ENCODE measurements at places on chromosomes 6 and 20.

DNA sequence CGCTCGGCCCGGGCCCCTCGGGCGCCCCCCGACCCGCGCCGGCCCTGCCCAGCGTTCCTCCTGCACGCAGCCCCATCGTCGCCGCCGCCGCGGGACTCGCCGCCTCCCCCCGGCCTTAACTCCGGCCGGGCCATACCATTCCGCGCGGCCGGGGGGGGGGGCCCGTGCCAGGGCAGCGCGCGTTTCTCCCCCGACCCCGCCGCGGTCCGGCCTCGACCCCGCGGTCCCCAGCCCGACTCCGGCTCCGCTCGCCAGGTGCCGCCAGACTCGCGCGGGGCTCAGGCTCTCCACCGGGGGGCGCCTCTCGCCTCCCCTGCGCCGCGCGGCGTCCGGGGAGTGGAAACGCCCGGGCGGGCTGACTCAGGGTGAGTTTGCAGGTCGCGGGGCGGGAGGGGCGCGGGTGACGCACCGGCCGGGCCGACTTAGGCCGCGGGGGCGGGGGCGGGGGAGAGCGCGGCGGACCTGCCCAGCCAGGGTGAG lies at the start of gene SRXN1:
SRXN1 (minus strand) TSS at position 91 of the 480 bp plus-strand sequence; CDS start at position 76, 15 bp downstream.
- peak; percentile 87 for DNase-seq

DNA sequence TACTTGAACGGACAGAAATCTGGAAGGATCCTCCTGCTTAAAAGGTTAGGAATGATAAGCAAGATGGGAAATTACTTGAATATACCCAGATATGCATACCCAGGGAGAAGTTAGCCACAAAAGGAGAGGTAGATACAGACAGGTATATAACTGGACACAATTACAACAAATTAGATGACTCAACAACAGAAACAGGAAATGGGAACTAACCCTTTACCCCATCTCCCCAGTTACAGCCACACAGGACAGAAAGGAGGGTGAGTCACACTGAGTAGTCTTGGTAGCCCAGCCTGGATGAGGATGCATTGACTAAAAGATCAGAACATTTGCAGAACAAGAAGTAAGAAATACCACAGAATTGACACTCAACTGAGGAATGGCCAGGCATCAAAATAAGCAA lies 61.2 kb downstream of the C6orf52 start:
- DNase-seq = no peak

- no peak for DNase-seq
Measured at GRCh38 chr6:100426241-100426640, 38.5 kb downstream of the SIM1 start.

DNA sequence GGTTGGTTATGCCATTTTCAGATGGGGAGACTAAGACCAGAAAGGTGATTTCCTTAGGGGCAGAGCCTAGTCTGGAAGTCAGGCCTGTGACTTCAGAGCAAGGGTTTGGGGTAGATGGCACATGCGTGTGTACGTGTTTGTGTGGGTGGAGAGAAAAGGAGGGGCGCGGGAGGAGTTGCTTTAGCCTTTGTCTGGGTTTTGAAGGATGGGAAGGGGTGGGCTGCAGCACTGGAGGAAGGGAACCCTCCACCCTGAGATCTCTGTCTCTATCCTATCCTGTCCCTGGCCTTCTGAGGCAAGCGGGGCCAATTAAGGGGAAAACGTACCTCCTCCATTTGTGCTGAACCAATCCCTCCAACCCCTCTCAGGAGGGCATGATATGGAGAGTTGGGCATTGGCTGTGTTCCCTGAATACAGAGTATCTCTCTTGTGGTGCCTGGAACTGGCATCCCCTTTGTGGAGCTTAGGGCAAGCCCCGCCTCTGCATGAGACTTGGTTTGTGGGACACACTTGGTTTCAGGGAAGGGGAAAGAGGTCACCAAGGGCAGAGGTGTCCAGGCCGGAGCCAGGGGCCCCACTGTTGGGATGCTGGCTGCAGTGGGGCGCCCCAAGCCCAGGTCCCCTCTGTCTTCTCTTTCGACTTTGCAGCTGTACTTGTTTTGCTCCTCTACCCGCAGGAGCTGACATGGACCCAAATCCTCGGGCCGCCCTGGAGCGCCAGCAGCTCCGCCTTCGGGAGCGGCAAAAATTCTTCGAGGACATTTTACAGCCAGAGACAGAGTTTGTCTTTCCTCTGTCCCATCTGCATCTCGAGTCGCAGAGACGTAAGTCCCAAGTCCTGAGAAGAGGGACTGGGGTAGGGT lies at the start of gene DBNDD2:
DBNDD2 (plus strand) TSS at position 507 of the 863 bp plus-strand sequence; CDS start at position 686, 179 bp downstream.
- DNase-seq = no peak

- DNase-seq = no peak
Measured at GRCh38 chr6:134619789-134620188, 301.9 kb upstream of the SGK1 start.

DNA sequence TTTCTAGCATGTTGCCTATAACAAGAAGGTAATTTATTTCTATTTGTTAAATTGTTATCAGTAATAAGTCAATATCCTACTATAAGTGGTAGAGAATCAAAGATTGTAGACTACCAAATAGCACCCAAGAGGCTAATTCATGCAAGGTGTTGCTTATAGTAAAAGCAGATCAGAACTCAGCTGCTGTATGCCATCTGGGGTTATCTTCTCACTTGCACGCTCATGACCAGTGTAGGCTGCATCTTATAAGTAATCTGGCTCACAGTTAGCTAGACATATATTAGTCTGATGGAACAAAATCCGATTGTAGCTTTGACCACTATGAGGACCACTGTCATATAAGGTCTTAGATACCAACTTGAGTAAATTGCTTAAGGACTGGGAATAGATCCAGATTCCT lies 17.0 kb downstream of the TOP1 start:
- DNase-seq = no peak

DNA sequence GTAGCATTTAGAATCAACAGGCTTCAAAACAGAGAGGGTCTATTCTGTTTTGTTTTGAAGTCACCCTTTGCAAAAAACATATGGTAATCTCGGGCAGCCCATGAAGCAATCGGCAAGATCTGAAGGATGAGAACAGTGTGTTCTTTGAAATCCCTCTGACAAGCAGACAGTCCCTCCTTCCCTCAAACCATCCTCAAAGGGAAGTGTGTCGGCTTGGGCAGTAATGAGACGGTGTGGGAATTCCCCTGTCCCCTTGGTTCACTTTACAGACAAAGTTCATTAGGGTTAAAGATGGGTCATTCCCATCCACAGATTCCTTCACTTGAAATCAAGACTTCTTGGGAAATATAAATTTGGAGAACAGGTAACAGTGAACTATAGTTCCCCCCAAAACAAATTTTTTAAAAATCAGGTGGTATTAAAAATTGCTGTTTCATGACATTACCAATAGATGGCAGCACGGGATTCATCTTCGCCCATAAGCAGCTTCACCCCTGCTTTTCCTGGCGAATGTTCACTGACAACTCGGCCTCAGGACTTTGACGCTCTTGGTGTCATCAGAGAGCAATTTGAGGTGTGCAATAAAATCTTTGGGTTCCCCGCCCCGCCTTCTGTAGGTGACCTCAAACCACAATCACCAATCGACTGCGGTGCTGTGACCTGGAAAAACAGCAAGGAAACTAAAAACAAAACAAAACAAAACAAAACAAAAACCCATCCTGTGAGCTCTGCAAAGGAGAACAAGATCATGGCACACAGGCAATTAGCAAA lies 159.3 kb upstream of the TNFAIP3 start:
- DNase-seq = peak; percentile 62

DNA sequence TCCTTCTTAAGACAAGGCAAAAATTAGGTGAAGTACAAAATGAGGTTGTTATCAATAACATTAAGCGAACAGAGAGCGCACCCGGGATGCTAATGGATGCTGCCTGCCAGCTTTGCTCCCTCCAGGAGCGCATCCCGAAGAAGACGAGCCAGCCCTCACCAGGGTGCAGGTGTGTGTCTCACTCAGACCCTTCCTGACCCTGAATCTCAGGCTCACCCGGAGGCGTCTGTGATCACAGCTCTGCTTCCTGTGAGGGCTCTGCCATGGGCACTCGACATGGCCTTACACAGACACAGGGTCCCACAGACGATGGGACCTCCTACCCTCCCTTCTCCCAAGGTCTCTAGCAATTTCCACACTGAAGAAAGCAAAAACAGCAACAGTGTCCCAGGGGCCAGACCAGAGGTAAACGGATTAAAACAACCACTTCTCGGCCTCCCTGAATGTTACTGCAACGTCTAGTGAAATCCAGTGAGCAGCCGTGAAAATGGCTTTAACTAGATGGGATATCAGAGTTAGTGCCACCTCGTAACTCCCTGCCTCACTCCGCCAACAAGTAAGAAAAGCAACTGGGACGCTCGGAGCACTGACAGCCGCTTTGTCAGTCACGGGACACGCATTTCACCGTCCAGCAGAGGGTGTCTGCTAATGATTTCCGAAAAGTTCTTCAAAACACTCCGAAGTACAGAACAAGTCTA lies 11.7 kb downstream of the ZBTB46 start:
- DNase-seq = no peak

- DNase-seq = no peak
Measured at GRCh38 chr6:116515141-116515540, 3.7 kb downstream of the CALHM5 start.

DNA sequence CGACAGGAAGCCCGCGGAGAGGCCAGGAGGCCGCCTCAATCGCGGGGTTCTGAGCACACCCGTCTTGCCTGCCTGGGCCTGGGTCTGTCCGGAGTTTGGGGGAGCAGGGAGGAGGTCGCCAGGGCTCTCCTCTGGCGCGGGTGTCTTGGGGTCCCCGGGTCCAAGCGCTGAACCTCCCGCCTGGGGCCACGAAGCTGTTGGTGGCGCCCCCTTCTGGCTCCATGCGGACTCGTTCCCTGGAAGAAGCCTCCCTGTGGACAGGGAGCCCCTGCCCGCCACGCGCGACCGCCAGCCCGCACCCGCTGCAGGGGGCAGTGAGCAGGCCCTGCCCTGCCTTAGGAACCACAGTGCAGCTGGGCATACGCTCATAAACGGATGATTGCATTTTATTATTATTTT lies 44.7 kb downstream of the MCUR1 start:
- DNase-seq = no peak

- DNase-seq = no peak
Measured at GRCh38 chr20:675033-675452, 559 bp downstream of the SCRT2 start.

- no peak for DNase-seq
Measured at GRCh38 chr6:4460586-4461475, 315.4 kb upstream of the CDYL start.

DNA sequence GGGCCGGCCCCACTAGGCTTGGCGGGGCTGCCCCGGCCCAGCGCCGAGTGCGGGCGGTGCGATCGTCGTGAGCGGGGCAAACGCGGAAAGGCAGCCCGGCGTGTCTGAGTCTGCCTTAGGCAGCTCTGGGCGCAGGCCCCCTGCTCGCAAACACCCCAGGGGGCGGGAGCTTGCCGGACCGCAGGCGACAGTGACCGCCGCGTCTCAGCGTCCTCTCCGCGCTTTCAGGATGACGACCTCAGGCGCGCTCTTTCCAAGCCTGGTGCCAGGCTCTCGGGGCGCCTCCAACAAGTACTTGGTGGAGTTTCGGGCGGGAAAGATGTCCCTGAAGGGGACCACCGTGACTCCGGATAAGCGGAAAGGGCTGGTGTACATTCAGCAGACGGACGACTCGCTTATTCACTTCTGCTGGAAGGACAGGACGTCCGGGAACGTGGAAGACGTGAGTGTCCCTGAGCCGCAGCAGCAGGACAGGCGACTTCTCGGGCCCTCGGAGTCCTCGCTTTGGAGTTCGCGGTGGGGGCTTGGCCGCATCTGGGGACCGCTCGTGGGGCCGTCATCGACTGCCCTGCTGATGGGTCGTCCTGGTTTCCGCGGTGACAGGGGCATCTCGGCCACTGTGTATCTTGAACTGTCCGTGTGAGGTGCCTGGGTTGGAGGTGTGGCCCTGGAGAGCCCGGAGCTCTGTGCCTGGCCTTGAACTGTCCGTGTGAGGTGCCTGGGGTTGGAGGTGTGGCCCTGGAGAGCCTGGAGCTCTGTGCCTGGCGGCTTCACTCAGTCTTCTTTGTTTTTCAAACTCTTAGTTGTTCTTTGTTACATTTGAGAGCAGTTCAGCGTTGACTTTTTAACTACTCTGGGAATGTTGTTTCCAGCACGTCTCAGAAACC lies 786 bp downstream of the ADRM1 start:
- DNase-seq = no peak

- DNase-seq = no peak
Measured at GRCh38 chr6:153790876-153791473, 248.1 kb upstream of the OPRM1 start.

GRCh38 chr6:138275976-138276375 lies 57.7 kb upstream of the PBOV1 start:
- no peak for DNase-seq

Measured in NCI-H2171 (cell line).